Activated T-helper 1 cell treated with anti-CD3 and anti-CD28 coated beads, Interleukin-2, amount 50 U/mL, for 16 hours (primary cell): ENCODE measurements at places on chromosomes 5 and 9.

- DNase-seq, result no peak
Observed at GRCh38 chr5:66675406-66675805, 79.2 kb downstream of the MAST4 start.

DNA sequence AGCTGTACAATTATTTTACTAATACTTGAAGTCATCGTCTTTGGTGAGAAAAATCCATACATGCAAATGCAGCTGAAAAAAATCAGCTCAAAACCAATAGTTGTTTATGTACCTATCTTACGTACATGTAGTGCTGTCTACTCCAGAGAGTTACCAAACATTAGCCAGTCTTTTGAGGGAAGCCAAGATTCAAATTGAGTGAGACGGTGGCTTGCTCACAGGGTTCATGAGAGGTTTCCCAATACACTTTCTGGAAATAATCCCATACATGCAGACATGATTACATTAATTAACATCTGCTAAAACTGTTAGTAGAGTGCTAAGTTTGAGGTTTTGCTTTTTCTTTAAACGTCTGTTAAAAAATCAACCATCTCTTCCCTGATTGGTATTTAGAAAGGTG lies 2.3 kb downstream of the C9orf72 start:
- DNase-seq, result no peak

- DNase-seq, result no peak
Observed at GRCh38 chr5:53364061-53364460, 116.4 kb upstream of the FST start.

GRCh38 chr5:75637949-75638348 lies 26.7 kb downstream of the ANKDD1B start:
- DNase-seq, result no peak

GRCh38 chr9:5510360-5510931 lies at the start of gene PDCD1LG2:
Gene PDCD1LG2, plus strand, starts transcription at chr9:5510531. Its CDS starts 12,016 bp downstream, at chr9:5522547.
- no peak for DNase-seq

DNA sequence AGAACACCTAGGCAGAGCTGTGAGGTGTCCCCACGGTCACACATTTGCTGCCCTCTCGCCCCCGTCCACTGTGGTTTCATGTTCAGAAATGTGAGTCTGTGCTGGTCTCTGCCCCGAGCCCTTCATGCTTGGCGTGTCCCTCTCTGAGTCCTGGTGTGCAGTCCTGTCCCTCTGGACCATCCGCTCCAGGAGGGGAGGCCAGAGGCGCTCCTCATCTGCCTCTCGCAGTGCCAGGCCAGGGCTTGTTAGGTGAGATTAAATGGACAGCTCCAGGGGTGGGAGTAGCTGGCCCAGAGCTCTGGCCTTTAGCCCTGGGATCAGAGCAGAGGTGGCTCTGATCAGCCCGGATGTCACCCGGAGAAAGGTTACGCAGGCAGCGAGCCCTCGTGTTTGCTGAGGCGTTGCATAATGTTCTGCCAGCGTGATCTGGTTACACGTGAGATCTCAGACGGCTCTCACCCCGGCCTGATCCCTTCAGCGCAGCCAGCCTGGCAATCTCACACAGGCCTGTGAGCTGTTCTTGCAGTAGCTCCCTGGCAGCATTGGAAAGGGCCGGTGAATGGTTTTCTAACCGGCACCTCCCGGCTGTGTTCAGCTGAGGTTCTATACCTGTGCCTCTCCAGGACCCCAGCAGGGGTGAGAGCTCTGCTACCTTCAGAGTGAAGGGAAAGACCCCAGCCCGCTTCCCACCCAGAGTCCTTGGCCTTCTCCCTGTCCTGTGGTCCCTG lies 24.5 kb downstream of the PTGES2 start:
- DNase-seq, result no peak

DNA sequence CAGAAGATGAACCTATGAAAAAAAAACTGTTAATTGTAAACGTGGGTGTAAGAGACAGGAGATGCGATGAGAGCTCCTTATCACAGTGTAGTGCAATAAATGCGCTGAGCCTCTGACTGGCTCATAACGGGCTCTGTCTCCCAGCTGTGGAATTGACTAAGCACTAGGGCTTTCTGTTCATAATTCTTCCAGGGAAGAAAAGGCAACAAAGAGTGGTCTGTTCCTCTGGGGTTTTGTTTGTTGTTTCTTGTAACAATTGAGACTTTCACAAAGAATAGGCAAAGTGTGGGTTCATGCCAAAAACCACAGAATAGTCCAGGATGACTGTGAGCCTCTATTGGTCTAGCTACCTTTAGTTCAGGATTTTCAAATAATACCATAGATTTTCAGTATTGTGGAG lies 39.4 kb downstream of the UBE2QL1 start:
- DNase-seq, result no peak

GRCh38 chr5:143562935-143563334 lies 159.4 kb upstream of the NR3C1 start:
- no peak for DNase-seq

DNA sequence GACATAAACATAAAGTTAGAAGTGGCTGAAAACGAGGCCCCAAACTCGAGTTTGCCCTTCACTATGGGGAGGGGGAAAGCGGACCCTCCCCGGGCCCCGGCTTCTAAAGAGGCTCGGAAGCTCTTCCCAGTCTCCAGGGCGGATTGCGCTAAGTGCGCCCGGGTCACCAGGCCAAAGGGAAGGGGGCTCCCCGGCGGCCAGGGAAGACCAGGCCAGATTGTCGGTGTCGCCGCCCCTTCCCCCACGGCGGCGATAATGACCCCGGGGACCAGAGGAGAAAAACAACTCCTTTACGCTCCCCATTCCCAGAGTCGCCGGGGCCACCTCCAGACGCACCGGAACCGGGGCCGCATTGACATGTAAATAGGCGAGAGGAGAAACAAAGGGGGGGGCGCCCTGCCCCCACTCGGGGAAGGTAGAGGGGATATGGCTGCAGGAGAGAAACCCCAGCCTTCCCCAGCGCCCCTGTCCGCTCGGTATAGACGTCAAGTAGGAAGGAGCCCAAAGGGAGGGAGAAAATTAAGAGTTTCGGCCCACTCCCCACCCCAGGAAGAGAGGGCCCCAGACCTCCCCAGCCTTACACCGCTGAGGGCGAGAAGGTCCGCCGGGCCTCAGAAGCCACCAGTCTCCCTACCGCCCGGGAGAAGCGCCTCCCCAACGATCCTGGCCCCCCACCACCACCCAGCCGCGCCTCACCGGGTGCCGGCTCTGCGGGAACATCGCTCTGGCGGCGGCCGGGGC lies 1.7 kb downstream of the TLE1 start:
- no peak for DNase-seq

- DNase-seq, result peak; percentile 28
Observed at GRCh38 chr9:14693251-14693861, at the start of gene ZDHHC21. Gene ZDHHC21, minus strand, starts transcription at chr9:14693432. Its CDS starts 19,092 bp downstream, at chr9:14674340.

DNA sequence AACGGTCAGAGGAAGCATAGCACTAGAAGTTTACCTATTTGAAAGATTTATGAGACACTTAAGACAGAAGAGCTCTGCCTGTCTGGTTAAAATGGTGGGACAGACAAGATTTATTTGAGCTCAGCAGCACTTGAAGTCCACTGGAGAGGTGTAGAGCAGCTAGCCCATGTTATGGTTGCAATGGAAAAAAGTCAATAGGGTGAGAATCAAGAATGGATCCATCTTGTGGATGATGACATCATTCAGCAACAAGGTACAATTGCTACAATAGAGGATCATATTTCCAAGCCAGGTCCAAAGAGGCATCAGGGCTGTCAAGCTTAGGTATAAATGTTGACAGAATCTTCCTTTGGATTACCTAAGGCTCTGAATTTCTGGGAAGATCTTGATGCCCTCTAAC lies 21.1 kb upstream of the ZNF131 start:
- no peak for DNase-seq

- no peak for DNase-seq
Observed at GRCh38 chr9:74293479-74293878, 203.7 kb upstream of the RORB start.

DNA sequence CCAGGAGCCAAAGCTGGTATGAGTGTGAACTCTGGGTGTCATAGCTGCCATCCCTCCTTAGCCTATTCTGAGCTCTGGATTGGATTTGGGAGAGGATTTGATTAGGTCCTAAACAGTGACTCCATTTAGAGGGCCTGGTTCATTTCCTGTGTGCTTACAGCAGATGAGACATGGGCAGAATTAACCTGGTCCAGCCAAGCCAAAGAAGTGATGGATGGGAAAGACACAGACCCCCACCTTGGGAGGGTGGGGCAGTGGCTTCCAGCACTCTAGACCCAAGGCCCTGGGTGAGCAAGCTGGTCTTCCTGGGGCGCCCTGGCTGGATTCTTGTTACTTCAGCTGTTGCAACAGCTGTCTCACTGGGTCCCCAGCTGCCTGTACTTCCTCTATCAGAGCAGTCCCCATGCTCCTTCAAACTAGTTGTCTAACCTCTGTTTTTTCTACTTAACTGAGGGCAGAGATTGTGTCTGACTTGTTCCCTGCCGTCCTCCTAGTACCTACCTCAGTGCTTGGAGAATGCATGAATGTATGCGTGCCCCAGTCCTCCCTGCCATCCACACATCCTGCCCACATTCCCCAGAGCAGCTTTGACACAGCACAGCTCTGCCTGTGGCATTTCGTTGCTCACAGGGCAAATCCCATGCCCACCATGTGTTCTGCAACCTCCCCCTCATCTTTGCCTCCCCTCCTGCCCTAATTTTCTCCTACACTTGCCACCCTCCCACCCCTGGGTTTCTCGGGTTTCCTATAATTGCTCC lies 115.9 kb downstream of the RGS3 start:
- DNase-seq, result no peak

DNA sequence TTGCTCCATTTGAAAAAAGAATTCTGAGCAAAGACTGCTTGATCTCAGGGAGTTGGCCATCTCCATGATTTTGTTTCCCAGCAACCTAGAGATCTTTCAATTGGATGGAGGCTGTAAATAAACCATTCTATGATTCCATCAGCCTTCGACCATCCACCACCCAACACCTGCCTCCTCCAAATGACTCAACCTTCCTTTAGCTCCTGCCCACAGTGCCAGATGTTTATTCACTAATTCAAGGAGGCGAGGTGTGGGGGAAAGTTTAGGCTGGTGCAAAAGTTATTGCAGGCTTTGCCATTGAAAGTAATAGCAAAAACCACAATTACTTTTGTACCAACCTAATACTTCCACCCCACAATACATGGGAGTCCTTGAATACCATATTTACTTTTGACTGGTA lies 327.5 kb downstream of the CAAP1 start:
- DNase-seq, result no peak

GRCh38 chr9:93467462-93467861 lies 14.1 kb upstream of the FAM120AOS start:
- DNase-seq, result no peak

DNA sequence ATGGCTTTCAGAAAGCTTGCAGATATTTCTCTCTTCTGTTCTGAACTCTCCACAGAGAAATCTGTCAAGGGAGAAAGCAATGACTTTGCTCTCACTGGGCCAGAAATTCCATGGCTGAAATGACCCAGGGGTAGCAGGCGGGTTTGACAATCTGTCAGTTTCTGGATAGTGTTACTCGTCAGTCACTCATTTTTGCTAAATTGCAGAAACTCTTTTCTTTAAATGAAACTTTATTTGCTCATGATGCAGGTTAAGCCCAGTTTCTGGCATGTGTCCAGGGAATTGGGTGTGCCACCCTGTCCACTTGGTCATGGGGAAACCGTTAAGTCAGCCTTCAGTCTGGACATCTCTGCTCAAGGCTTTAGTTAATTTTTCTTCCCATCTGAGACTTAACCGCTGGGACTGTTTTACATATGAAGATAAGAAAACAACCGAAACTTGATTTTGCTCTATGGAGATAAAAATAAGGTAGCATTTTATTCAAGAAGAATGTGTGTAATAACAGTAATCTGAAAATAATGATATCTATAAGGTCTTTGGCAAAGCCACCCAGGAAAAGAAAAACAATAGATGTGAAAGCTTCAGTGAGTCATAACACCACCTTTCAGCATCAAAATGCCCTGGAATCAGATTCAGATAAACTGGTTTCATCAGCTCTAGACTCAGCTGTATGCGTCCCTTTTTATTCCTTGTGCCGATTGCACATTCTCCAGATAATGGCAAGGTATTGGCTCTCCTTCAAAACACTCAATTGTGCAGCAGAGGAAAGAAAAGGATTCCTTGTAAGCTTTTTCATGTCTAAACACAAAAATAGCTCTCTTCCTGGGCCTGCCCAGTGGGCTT lies 308.3 kb downstream of the ZSWIM6 start:
- DNase-seq, result no peak

DNA sequence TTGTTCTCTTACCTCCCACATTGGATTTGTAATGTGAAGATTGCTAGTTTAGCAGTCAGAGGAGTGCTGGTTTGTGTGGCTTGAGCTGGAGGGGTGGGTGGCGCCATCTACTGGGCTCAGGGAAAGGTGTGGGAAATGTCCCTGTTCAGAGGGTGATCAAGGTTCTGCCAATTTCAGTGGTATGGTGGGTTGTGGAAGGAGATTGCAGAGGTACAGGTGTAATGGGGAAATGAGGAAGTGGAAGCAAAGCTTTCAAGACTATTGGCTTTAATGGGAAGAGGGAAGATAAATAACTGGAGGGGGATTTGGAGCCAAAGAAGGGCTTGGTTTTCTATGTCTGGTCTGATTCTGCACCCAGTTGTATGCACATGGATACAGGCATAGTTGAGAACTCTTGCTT lies 76.4 kb downstream of the OSMR start:
- DNase-seq, result no peak

GRCh38 chr5:150085191-150085912 lies 1.0 kb downstream of the CSF1R start:
- no peak for DNase-seq

DNA sequence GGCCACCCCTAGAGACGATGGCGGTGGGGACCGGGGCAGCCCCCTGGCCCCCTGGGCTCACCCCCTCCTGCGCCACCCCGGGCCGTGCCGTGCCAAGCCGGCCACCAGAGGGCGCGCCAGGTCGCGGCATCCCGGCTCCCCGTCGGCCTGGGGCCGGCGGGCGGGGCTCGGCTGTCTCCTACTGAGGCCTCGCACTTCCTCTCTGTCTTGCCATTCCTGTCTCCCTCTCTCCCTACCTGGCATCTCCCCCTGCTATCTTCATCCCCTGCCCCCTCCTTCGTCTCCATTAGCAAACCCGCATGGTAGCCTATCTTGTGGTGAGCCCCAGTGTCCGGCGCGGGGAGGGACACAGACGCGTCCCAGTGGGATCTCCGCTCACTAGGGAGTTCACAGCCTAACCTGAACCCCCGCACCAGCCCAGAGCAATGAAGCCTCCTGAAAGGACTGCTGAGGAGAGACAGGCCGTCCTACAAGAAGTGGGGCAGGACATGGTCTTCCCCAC lies 29.8 kb upstream of the FABP6 start:
- peak; percentile 51 for DNase-seq

GRCh38 chr5:107990881-107991810 lies 320.4 kb upstream of the EFNA5 start:
- no peak for DNase-seq

- DNase-seq, result no peak
Observed at GRCh38 chr9:40884072-40884901, 244.2 kb downstream of the FOXD4L6 start.

DNA sequence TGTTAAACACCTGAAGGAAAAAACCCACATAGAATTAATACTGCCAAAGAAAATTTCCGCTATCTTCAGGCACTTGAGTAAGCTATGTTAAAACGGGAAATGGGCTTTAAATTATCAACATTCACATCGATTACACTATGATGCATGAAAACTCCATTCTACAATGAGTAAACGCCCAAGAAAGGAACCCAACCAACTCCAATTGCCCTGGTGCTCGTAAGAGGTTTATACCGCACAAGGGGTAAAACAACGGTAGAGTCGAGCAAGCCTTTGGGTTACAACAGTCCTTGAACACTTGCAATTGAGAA lies 1.0 kb downstream of the AGTPBP1 start:
- DNase-seq, result no peak

GRCh38 chr9:70080481-70081119 lies 37.0 kb downstream of the MAMDC2 start:
- DNase-seq, result no peak
